Ascending aorta (tissue), 2 donors: ENCODE measurements at places on chromosomes 4 and X. TPM values are rescaled to one million over a fixed set of nuclear protein-coding genes. Genes with fewer than 3 reads are reported as not detected.
A peak's percentile ranks its signal among the peaks of the same experiment; 100 is the strongest.

GRCh38 chr4:127196655-127197352 is 436.0 kb upstream of the INTU start:
- no peak overlapping the region for H3K4me3 ChIP-seq
- no peak for DNase-seq
- H3K27me3 ChIP-seq = no peaks in the 10 kb centered on the region
- H3K27ac ChIP-seq = no peak overlapping the region
- H3K36me3 ChIP-seq = no peaks in the 10 kb centered on the region

GRCh38 chr4:42083816-42084215 is 68.6 kb downstream of the BEND4 start:
- no peaks in the 10 kb centered on the region for H3K27me3 ChIP-seq
- DNase-seq = no peak
- no peak overlapping the region for H3K27ac ChIP-seq
- H3K36me3 ChIP-seq = peaks cover 17% of the 10 kb centered on the region
- no peaks in the 10 kb centered on the region for H3K4me1 ChIP-seq
- no peak overlapping the region for H3K4me3 ChIP-seq

The TRAM1L1 gene
- total RNA-seq = 0.43 TPM

DNA sequence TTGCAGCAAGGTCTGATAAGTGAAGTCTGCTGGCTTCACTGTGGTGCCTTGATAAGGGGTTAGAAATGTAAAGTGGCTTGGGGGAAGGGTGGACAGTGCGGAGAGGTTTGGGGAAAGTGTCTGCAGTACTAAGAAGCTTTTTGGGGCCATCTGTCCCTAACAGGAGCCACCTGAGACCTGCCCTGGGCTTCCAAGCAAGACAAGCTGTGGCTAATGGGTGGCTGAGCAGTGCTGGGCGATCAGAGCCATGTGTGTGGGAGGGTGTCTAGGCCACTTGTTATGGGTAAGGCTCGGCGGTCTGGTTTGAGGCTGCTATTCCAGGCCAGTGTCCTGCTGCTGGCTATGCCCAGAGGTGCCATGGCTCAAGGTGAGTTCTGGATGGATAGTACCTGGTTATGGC is 185.4 kb upstream of the MTMR8 start:
- no peaks in the 10 kb centered on the region for H3K27me3 ChIP-seq
- H3K4me1 ChIP-seq = no peaks in the 10 kb centered on the region
- no peak overlapping the region for H3K4me3 ChIP-seq
- H3K27ac ChIP-seq = no peak overlapping the region
- no peak for DNase-seq

- no peaks in the 10 kb centered on the region for H3K27me3 ChIP-seq
- peak overlapping the region; percentile 38 for H3K27ac ChIP-seq
- H3K4me1 ChIP-seq = peaks cover 38% of the 10 kb centered on the region
- no peaks in the 10 kb centered on the region for H3K36me3 ChIP-seq
Observed at GRCh38 chr4:147780137-147780777, 48.4 kb downstream of the ARHGAP10 start.

DNA sequence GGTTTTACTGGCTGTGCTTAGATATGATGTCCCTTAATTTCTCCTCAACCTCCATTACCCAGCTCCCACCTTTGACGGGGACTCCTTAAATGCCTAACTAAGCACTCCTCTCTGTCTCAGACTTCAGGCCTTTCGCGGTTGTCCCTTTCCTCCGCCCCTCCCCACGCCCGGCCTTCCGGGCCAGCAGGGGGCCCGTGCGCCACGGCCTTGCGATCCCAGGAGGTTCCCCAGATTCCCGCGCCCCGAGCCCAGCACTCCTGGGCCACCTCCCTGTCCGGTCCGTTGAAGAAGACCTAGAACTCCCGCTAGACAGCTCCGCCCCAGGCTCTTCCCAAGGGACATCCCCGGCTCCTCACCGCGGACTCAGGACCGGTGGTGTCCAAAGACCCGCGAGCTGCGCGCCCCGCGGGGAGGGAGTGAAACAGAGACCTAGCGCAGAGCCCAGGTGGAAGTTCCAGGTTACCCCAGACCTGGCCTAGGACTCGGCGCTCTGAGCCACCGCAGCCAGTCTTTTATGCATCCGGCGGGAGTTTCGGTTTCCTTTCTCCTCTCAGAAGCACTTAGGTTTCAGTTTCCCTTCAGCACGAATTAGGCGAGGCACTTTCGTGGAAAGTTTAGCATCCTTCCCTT is at the start of gene DDX60:
Gene DDX60, minus strand, starts transcription at position 487 of the 630 bp plus-strand sequence. CDS start 7,493 bp downstream, outside the sequence.
- H3K4me1 ChIP-seq = no peaks in the 10 kb centered on the region
- H3K27me3 ChIP-seq = no peaks in the 10 kb centered on the region
- peak; percentile 18 for DNase-seq
- H3K4me3 ChIP-seq = peak within 1 kb of the TSS; percentile 80

The BMX gene
- 1.3 TPM for total RNA-seq

DNA sequence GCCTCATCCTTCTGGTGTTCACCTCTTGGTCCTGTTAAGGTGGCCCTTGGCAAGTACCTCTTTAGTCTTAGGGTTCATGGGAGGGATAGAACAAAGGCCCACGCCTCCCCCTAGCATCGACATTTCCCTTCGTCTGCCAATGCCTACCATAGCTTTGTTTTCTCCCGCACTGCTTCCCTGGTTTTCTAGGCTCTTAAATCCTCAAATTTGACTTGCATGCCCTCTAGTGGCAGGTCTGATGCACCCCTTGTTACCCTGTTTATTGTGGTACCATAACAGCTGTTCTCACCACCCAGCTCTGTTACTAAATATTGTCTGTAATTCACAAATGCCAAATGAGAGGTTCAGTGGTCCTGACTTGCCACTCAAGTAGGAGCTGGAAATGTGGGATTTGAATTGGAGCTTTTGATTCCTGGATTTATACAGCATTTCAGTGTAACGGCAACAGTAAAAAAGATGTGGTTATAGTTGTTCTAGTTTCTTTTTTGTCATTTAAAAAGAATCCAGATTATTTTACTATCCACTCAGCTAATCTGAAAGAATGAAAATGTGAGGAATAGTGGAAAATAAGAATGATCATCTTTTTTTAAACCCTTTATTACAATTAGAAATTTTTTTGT is 100.1 kb downstream of the REPS2 start:
- H3K4me1 ChIP-seq = no peaks in the 10 kb centered on the region
- H3K4me3 ChIP-seq = no peak overlapping the region
- H3K36me3 ChIP-seq = no peaks in the 10 kb centered on the region

- no peaks in the 10 kb centered on the region for H3K27me3 ChIP-seq
- peak overlapping the region; percentile 82 for H3K4me3 ChIP-seq
- peak overlapping the region; percentile 96 for H3K27ac ChIP-seq
- peaks cover 16% of the 10 kb centered on the region for H3K4me1 ChIP-seq
Observed at GRCh38 chr4:39456946-39457763, 1.6 kb downstream of the RPL9 start.

DNA sequence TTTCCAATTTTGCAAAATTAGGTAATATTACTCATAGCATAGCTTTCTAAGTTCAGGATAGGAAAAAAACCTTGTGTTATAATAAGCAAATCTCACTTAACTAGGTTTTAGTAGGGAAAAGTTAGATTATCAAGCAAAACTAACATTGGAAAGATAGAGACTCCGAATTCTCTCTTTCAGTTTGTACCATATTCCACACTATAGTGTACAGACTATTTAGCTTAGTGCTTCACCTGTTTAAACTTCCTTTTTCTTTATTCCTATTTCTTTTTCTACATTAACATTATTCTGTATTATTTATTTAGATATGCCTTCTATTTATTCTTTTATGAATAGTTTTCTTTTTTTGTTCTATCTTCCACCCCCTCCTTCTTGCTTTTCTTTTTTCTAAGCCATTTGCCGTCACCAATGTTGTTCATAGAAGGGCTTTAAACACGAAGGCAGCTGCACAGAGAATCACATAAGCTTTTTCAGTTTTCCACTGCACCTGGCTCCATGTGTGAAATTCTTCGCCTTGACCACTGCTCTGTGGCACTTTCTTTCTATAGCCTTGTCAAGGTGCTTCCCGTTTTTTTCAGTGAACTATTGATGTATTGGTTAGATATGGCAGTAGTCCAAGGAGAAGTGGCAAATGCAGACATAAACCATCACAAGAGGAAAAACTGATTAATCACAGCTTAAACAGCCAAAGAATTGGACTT is 8.5 kb downstream of the PCDH10 start:
- no peak for DNase-seq
- H3K4me1 ChIP-seq = no peaks in the 10 kb centered on the region
- no peaks in the 10 kb centered on the region for H3K36me3 ChIP-seq
- no peaks in the 10 kb centered on the region for H3K27me3 ChIP-seq

GRCh38 chr4:3353752-3354454 is 61.1 kb downstream of the RGS12 start:
- H3K27me3 ChIP-seq = no peaks in the 10 kb centered on the region
- no peak overlapping the region for H3K27ac ChIP-seq
- no peak for DNase-seq
- H3K36me3 ChIP-seq = no peaks in the 10 kb centered on the region

DNA sequence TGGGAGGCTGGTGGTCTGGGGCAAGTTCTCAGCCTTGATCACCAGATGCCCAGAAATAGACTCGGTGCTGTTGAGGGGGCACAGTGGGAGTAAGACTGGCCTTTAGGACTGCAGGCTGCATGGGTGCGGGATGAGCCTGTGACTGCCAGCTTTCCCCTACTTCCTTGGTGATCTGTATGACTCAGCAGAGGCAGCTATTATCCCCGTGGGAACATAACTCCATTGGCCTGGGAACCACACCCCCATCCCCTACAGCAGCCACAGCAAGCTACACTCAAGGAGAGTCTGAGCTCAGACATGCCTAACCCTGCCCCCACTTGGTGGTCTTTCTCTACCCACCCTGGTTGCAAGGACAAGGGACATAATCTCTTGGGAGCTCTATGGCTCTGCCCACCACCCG is 20.6 kb downstream of the CLIC2 start:
- H3K4me1 ChIP-seq = no peaks in the 10 kb centered on the region
- H3K36me3 ChIP-seq = no peaks in the 10 kb centered on the region
- H3K27me3 ChIP-seq = no peaks in the 10 kb centered on the region
- DNase-seq = no peak

The MAGT1 gene
- total RNA-seq = 34.5 TPM

GRCh38 chr4:7020290-7020689 is 22.9 kb upstream of the TADA2B start:
- no peak overlapping the region for H3K27ac ChIP-seq
- no peak overlapping the region for H3K4me3 ChIP-seq
- no peaks in the 10 kb centered on the region for H3K4me1 ChIP-seq
- no peaks in the 10 kb centered on the region for H3K27me3 ChIP-seq
- peaks cover 59% of the 10 kb centered on the region for H3K36me3 ChIP-seq

The HTR2C gene
- total RNA-seq = not detected

The APOO gene
- not detected for total RNA-seq

- no peak overlapping the region for H3K4me3 ChIP-seq
- no peaks in the 10 kb centered on the region for H3K36me3 ChIP-seq
- no peaks in the 10 kb centered on the region for H3K27me3 ChIP-seq
- DNase-seq = no peak
- no peaks in the 10 kb centered on the region for H3K4me1 ChIP-seq
- H3K27ac ChIP-seq = no peak overlapping the region
Observed at GRCh38 chrX:12115377-12115776, 22.9 kb upstream of the FRMPD4 start.

DNA sequence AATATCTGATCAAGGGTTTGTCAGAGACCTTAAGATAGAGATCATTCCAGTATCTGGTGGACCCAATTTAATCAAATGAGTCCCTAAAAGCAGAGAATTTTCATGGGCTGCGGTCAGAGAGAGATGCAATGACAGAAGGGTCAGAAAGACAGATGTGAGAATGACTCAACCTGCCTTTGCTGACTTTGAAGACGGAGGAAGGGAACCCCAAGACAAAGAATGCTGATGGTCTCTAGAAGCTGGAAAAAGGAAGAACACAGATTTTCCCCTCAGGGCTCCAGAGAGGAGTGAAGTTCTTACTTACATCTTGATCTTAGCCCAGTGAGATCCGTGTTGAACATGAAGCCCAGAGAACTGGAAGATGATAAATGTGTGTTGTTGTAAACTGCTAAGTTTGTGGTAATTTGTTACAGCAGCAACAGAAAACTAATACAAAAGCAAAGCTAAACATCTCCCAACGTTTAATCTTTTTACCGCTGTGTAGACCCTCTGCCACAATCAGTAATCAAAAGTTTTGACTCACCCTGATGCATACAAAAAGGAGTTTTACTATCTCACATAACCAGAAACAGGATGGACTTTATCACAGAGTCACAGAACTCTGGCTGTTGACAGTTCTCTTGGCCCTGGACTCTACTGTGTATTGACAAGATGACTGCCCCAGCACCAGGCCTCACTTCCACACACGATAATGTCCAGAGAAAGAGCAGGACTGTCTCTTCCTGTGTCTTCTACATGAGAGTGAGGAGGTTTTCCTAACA is 70.2 kb upstream of the MAGEB2 start:
- no peaks in the 10 kb centered on the region for H3K36me3 ChIP-seq
- H3K4me1 ChIP-seq = no peaks in the 10 kb centered on the region
- no peak overlapping the region for H3K4me3 ChIP-seq
- H3K27ac ChIP-seq = no peak overlapping the region
- H3K27me3 ChIP-seq = no peaks in the 10 kb centered on the region

The CT45A10 gene
- total RNA-seq = not detected

- no peaks in the 10 kb centered on the region for H3K27me3 ChIP-seq
- H3K4me3 ChIP-seq = no peak overlapping the region
- DNase-seq = no peak
- H3K27ac ChIP-seq = no peak overlapping the region
Observed at GRCh38 chrX:45437186-45437585, 236.5 kb upstream of the DIPK2B start.

- no peaks in the 10 kb centered on the region for H3K27me3 ChIP-seq
- no peak for DNase-seq
- H3K4me1 ChIP-seq = no peaks in the 10 kb centered on the region
- H3K27ac ChIP-seq = no peak overlapping the region
Observed at GRCh38 chr4:27081675-27082586, 221.3 kb downstream of the STIM2 start.

DNA sequence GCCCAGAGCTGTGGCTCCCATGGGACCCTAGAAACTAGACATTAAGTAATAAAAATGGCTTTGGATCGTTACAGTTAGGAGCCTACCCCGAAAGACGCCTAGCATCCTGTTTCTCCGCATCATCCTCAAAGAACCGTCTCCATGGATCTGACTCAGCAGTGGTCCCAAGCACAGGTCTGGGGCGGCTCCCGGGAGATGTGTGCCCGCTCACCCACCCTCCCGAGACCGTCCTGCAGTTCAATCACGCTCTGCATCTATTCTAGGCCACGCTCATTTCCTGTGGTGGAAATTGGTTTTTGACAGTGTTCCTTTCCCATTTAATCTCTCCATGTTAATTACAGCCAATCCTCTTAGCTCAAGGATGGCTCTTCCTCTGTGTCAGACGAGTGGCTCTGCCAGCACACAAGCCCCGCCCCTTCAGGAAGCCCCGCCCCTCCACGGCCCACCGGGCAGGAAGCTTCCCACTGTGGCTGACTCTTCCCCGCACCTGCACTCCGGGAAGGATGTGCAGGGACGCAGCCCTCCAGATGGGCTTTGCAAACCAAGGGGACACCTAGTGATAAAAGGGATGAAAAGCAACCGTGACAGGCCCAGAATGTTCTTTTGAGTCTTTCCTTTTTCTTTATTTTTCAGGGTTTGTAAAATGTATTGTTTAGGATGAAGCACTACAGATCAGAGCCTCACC is 34.5 kb upstream of the HELT start:
- H3K27me3 ChIP-seq = no peaks in the 10 kb centered on the region
- H3K4me3 ChIP-seq = no peak overlapping the region
- H3K27ac ChIP-seq = no peak overlapping the region
- H3K36me3 ChIP-seq = no peaks in the 10 kb centered on the region
- no peak for DNase-seq

The ALG13 gene
- 21.1 TPM for total RNA-seq

GRCh38 chr4:85039526-85039925 is 73.0 kb upstream of the WDFY3 start:
- no peaks in the 10 kb centered on the region for H3K4me1 ChIP-seq
- H3K4me3 ChIP-seq = no peak overlapping the region
- H3K27me3 ChIP-seq = no peaks in the 10 kb centered on the region
- no peak for DNase-seq
- H3K27ac ChIP-seq = no peak overlapping the region

The SATL1 gene
- total RNA-seq = not detected

The DCK gene
- 24.5 TPM for total RNA-seq

The RNF150 gene
- total RNA-seq = 31.2 TPM
